ENCODE measurements at places on chromosomes 12 and 14. TPM values are rescaled to one million over a fixed set of nuclear protein-coding genes. Genes with fewer than 3 reads are reported as not detected.
A peak's percentile ranks its signal among the peaks of the same experiment; 100 is the strongest.

DNA sequence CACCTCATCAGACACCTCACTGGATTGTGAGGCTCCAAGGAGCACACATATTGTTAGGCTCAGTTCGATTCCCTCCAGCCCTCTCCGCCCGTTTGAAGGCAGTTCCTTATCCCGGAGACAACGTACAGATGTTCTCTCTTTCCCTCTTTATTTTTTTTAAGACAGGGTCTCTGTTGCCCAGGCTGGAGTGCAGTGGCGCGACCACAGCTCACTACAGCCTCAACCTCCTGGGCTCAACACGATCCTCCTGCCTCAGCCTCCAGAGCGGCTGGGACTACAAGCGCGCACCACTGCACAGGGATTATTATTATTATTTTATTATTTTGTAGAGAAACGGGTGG lies 718 bp upstream of the TROAP start:
- no peak for DNase-seq

DNA sequence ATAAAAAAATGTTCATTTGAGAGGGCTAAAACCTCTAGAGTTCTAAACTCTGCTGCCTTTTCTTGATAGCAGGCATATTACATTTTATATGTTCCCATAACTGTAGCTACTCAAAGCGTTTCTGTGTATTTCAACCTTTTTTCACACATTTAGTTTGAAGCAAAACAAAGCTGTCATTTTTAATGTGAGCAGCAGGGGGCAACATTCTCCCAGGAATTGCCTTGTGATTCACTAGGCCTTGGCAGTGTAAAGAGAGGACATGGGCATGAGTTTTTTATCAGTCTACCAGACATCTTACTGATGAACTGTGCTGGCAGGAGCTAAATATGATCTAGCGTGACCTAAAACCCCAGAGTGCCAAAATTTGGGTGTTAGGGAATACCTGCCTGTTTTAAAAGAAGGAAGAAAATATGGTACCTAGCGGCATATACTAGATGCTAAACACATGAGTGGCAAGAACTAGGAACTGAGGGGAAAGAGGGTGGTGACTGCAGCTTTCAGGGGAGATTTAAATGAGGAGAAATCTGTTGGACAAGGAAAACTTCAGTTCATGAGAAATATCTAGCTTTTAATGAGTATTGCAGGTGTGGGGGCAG lies 65.3 kb downstream of the IFT43 start:
- DNase-seq = peak; percentile 78

DNA sequence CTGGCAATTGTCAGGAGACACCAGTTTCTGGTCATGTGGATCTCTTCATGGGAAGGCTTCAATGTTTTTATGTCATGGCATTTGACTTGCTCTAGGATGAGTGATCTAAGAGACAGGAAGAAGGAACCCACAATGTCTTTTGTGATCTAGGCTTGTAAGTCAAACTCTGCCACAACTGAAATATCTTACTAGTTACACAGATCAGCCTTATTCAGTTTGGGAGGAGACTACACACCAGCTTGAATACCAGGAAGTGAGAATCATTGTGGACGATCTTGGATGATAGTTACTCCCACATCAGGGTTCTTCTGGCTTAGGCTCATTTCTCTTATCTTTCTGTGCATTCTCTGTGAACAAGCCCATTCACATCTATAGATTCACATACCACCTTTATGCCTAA lies 236.2 kb upstream of the FBXO33 start:
- DNase-seq = no peak

DNA sequence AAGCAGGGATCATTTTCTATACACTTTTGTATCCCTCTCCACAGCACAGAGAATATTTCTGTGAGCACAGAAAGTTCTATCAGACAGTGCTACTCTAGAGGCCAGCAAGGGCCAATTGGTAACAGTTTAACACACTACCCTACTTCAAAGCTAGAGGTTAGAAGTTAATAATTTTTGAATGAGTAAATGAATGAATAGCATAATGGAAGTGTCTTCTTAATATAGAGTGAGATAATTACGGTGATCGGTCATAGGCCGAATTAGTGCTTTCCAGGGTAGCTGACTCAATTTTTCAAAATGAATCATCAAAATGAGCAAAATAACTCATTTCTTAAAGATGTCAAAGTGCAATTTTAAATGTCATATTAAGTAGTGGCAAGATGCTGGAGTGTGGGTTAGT lies 67.0 kb upstream of the CCDC198 start:
- no peak for DNase-seq

DNA sequence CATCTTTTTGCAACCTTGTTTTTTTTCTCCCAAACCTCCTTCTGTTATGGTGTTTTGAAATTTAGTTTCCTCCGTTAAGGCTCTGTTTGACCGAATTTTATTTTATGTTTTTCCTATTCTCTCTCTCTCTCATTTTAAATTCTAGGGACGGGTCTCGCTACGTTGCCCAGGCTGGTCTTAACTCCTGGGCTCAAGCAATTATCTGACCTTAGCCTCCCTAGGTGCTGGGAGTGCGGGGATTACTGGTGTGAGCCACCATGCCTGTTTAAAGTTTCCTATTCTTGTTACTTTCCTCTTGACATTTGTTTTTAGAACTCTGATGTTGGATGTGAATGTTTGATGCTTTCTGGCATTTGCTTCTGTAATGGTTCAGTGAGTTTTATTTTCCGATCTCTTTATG lies 1.0 kb downstream of the ZC3H14 start:
- DNase-seq = no peak

Gene CLEC2D
- total RNA-seq = 8.5 TPM

Gene CLEC6A
- total RNA-seq = not detected

Gene TOX4
- total RNA-seq = 24.7 TPM

Gene TSPAN19
- total RNA-seq = 0.04 TPM

Gene RPS26
- 255 TPM for total RNA-seq

All from muscle of leg (tissue), 16 donors.